ENCODE measurements at places on chromosomes 3 and 15.

DNA sequence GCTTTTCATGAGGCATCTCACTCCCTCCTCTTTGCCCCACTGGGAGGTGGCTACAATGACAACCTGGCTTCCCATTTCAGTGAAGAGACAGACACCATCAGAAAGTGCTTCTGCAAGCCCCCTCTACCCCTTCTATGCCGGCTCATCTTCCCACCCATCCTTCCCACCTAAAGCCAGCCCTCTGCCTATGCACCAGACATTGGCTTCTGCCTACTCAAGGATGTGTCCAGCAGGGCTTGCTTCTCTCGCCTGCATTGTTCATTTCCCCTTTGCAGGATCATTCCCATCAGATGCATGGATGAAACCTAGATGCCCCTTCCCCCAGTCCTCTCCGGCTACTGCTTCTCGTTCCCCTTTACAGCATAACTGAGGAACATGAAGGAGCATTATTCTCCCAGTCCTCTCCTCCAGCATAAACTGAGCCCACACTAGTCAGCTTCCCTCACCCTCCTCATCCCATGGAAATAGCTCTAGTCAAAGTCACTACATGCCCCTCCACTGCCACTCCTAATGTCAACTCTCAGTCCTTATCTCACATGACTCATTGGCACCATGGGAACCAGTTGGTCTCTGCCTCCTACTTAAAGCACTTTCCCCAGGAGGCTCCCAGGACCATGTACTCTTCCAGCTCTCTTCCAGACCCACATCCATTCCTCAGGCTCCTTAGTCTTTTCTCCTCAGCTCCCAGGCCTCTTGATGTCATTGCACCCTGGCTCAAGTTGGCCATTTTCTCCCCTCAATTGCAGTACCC is 47.9 kb downstream of the TM2D3 start:
- no peak for DNase-seq

- no peak for DNase-seq
Measured at GRCh38 chr3:124557-125179, 71.9 kb upstream of the CHL1 start.

- DNase-seq = no peak
Measured at GRCh38 chr3:187830181-187830580, 84.9 kb upstream of the BCL6 start.

DNA sequence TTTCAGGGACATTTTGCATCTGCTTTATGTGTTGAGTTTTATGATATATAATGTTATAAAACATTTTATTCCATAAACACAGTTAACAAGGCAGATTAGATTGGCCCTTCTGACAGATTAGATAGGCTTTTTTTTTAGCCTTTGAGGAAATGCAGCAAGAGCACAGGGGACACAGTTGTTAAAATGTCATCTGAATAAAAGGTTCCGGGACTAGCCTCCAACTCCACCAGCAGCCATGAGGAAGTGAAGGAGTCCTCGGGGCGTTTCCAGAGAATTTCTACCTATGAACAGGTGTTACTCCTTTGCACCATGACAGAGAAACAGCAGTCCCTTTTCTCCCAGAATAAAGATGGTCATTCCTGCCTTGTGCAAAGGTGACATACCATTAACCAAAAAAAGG is 167.8 kb upstream of the KBTBD8 start:
- no peak for DNase-seq

DNA sequence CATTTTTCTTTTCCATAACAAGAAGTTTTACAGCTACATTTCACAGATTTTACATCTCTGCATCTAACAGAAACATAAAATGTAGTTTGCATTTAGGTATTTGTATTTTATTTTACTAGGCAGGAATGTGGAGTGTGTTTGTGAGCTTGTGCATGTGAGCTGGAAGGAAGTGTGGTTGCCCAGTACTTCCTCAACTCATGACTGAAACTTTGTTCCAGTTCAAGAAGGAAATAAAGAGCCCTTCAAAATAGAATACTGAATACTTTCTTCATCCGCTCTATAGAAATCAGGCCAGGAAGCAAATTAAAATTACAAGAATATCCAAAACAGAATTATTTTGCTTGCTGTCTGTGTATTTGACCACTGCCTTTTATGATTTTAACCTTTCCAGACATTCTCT is 81.3 kb downstream of the CHL1 start:
- DNase-seq = no peak

DNA sequence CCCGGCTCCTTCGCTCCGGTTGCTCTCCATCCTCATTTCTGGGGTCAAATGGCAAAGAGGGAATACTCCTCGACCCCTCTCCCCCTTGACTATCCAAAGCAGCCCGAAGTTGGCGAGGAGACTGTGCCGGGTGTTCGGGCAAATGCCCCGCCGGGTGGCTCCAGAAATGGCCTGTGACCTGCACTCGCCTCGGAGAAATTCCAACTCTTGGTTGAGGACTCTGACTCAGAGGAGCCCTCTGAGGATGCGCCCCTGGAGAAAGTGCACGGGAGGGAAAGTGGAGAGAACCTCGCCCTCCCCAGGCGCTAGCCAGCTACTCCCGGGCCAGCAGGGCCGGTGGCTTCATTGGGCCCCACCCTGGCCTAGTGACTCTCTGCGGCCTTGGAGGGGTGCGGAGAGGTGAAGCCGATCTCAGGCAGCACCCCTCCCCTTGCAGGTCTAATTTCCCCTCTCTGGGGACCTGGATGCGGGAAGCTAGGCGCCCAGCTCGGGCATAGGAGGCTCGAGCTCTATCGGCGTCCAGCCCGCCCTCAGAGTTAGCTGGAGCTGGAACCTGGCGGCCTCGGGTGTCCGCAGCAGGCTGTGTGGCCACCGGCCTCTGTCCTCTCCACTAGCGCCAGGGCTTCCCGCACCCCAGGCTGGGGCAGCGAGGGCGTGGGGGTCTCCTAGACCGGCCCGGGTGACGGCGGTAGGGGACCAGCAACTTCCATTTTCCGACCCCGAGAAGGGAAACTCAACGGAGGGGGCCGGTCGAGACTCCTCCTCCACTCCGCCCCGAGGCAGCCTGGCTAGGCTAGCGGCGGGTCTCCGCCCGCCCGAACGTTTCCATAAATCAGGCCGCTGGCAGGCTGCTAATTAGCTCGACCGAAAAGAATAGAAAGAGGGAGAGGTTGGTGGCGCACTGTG is 29.4 kb downstream of the NR2F2 start:
- DNase-seq = no peak

DNA sequence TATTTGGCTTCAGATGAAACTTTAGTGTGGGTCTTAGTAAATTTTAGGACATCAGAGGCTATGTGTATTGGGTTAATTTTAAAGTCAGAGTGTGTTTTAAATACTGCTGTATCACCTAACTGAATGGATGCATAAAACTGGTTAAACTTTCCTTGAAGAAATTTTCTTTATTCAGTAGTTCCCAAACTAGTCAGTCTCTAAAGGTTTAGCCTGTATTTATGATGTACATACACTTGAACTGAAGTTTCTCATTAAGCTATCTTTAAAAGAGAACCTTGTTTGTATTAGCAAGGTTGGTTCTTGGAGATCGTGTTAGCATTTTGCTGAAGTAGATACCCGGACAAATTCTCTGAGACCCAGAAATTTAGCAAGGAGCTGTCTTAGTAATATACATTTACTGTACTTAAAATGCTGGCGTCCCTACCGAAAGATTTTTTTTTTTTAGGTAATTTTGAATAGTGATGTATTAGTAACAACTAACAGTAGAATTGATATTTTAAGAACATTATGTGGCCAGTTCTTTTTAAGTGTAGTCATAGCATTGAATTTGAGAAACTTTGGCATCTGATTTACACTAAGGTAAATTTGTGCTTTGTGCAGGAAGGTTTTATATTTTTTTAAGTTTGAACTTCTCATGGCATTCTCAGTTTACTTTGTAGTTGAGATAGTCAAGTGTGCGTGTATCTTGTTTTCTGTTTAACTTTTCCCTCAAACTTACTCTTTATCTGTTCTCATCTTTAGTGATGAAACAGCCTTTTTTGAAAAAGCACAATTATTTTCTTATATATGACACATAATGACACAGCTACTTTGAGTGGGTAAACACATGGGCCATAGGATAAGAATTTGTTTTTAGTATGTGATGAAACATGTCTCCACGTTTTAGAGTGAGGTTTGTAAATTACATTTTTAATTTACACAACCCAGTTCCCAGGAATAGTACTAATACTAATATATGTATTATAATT is 2.9 kb downstream of the DIPK2A start:
- no peak for DNase-seq

- no peak for DNase-seq
Measured at GRCh38 chr3:41198526-41198925, 779 bp upstream of the CTNNB1 start.

DNA sequence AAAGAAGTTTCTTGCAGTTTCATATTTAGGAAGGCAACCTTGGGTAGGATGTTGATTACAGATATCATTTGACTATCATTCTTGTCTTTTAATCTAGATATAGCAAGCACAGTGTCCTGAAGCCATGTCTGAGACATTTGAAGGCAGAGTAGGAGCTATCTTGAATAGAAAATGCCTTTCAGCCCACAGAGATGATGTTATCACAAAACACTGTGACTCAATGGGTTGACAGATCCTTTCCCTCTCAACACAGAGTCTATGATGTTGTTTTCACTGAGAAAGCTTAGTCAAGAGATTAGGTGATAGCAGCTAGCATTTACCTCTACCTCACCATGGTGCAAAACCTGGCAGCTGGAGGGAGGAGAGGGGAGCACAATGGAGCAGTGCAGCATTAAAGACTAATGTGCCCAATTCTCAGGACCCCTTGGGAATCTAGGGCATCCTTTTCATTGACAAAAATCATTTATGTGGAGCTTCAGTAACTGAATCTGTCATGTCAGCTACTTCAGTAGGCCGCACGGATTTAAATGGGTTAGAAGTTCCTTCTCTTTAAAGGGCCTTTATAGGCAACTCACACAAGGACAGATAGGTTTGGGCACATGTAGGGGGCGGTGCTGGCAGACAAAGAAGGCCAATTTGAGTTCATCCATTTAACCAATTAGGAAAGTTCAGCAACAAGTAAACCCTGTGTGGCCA is 121.8 kb downstream of the AGBL1 start:
- DNase-seq = no peak

DNA sequence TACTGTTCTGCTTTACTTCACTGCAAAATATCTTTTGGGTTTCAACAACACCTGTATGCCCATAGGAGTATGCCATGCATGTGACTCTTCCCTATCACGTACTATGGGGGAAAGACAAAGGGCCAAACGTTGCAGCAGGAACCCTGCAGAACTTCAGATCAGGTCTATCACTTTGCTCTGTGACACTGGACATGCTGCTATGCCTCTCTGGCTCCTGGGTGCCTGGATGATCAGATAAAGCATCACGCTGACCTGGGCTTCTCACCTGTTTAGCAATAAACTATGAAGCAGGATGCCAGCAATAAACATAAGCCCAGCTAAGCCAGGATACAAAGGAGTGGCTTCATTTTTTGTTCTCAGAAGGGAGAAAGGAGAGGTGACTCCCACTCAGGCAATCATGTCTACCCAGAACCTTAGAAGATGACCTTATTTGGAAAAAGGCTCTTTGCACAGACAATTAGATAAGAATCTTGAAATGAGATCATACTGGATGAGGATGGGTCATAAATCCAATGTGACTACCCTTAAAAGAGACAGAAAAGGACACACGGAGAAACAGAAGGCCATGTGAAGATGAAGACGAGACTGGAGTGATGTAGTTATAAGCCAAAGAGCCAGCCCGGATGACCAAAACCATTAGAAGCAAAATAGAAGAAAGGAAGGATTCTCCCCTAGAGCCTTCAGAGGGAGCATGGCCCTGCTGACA is 19.3 kb downstream of the POMGNT2 start:
- DNase-seq = no peak

GRCh38 chr15:75073197-75073596 is 49.8 kb downstream of the PPCDC start:
- peak; percentile 89 for DNase-seq

GRCh38 chr3:160401291-160402095 is 2.0 kb downstream of the SMC4 start:
- peak; percentile 39 for DNase-seq

DNA sequence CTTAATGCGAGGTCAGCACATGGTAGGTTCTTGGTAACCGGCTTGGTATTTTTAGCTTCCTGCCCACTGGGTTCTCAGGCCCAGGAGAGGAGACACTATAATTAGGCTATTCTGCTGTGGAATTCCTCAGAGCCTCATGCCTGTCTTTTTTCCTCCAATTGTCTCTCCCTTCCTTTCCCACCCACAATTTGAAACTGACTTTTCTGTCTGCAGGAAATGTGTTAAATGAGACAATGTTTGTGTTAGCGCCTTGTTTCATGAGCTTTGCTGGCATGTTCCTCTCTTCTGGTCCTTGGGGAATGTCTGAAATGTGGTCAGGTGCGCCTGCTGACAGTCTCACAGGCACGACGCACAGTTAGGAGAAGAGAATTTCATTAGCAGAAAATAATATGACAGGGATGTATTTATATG is 223.6 kb upstream of the CTNNB1 start:
- no peak for DNase-seq

- DNase-seq = no peak
Measured at GRCh38 chr3:35651851-35652250, 12.5 kb downstream of the ARPP21 start.

DNA sequence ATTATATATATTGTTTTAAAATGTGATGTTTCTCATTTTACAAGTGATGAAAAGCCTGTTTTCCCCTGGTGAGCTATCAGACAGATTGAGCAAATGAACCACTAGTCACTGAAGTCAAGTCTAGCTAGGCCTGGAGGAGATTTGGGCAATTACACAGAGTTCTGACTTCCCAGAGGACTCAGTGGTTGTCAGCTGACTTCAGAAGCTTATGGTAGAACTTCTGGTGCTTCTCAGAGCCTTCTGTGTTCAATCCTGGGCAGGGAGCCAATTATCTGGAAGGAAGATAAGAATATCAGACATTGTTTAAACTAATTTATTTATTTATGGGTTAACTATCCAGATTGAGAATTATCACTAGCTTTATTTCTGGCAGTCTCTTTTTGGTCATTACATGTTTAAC is 37.7 kb upstream of the NAALADL2 start:
- DNase-seq = no peak

DNA sequence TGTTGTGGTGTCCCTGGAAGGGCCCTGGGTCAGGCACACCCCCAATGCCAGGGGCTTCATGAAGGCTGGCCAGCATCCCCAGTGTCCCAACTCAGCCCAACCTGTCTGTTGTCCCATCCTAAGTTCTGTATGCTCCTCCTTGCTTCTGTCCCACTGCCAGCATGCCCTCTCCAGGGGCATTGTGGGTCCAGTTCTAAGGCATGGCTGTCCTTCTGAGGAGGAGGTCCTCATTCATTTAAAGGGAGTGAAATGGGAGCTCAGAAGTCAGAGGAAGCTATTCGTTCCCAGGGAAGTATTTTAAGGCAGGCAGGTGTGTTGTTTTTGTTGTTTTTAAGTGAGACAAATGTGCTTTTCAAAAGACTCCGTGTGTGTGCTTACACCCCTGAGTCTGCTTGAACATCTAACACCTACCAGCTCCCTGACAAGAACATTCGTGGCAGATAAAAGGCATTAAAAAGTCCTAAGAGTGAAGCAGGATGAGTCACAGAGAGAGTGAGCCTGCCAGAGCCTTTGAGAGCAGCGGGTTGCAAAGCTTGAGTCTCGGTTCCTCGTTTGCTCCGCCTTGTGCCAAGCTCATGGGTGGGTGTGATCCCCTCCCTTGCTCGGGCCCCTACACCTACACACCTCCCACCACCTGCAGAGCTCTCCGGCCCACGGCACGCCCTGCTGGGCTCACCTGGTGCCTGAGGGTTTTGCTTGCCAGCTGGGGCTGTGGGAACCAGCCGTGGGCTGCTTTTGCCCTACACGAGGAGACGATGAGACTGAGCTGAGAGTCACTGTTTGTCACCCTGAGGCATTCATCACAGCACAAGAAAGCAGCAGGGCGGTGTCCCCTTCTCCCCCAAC is 183.4 kb upstream of the TOPAZ1 start:
- DNase-seq = peak; percentile 35
